ENCODE measurements at places on chromosomes 12 and 14.

DNA sequence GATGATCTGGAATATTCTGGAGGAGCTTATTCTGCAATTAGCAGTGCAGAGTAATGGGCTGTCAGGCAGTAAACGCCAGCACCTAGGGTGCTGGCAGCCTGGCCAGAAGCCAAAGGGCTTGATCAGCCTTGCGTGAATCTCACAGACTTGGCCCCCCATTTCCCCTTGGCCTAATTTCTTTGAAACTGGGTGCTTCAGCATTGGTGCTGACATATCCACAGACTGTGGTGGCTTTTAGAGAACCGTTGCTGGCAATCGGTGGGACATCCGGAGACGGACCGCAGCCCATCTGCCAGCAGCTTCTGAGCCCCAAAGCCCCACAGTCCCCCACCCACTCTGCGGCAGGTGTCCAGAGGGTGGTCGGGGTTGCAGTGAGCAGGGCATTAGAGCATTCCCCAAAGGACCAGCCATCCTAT is 157.1 kb downstream of the CALM1 start:
- no peak for DNase-seq

- DNase-seq, result no peak
Measured at GRCh38 chr12:64682572-64683277, 72.4 kb downstream of the RASSF3 start.

DNA sequence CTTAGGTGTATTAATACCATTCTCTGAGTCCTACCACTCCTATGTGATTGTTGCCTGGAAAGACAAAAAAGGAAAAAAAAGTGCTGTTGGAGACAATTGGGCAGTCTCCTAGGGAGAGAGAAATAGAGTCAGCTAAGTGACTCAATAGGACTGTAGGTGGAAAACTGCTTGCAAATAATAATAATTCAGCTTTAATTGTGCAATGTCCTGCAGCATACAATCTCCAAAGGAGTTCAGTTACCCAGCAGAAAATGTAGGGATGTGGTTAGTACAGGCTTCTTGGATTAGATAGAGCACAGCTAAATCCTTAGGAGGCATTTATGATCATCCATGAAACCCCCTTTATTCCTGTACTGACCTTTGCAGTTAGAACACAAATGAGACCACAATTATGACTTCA is 3.0 kb upstream of the SRSF9 start:
- no peak for DNase-seq

DNA sequence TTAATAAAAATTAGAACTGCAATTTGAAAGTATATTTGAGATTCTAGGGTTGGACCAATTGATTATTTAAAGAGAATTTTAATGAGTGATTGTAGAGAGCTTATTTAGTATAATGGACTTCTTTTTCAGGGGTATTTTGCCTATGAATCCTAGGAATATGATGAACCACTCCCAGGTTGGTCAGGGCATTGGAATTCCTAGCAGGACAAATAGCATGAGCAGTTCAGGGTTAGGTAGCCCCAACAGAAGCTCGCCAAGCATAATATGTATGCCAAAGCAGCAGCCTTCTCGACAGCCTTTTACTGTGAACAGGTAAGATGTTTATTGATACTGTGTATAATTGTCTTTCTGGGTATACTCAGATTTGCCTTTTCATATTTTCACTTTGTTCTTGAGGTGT is 35.9 kb upstream of the KCNMB4 start:
- DNase-seq, result no peak

DNA sequence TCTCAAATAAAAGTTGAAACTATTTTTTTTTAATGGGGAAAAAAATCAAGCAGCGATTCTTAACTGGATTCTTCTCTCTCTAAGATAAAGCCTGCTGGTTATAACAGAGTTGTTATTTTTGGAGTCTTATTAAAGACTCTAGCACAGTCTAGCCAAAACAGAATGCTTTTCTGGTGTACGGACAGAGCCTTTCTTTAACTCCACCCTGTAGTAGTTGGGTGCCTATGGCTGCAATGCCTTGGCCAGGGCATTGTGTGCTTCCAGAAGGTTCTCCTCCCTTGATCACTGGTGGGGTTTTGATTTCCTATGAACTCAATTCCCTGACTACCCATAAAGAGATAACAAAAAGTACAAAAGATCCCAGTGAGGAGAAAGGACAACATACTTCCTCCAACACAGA is 35.7 kb upstream of the TC2N start:
- no peak for DNase-seq

DNA sequence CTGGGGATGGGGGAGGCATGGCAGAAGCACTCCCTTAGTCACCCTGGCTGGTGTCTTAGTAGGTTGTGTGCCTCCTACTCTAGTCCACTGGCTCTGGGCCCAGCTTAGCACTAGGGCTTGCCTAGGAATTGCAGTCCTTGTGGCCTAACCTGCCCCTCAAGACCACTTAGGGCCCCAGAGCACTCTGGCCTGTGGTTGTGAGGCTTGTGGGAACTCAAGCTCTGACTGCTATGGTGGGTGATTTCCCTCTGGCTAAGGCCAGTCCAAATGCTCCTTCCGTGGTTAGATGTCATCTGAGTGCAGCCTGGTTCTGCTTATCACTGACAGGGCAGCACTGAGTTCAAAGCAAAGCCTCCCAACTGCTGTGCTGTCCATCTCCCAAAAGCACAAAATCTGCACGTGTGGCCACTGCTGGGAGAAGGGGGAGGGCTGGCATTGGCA is 20.2 kb downstream of the FGD4 start:
- no peak for DNase-seq

DNA sequence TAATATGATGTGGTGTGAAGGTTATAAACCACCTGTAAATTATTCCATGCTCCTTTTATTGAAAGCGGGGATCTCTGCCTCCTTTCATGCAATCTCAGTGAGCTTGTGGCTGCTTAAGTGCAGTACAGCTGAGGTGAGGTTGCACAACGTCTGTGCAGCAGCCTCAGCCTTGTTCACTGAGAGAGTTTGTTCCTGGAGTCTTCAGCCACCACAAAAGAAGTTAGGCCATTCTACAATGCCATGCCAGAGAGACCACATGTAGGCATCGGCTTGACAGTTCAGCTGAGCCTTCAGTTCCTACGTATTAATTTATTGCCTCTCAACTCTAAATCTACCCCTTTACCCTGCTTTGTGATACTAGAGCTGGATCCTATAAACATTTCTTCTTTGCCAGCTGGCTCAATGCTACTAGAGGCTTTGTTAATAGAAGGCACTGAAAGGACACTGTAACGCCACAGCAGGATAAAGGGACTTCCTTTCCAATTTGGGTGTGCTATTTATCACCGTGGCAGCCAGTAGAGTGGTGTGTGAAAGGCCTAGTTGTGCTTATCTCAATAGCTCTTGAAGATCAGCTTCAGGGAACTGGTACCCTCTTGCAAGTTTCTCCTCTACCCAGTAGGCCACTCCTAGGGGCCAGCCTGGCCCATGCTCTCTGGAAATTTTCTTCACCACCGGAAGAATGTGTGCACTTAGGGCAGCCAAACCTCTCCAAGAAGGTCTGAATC is 337.7 kb downstream of the IPO8 start:
- no peak for DNase-seq
